ENCODE measurements at places on chromosomes 16 and 17.

GRCh38 chr17:799261-799660 is 17.1 kb downstream of the MRM3 start:
- no peak for DNase-seq

GRCh38 chr17:43857957-43858600 is 11.1 kb downstream of the CD300LG start:
- DNase-seq, result no peak

DNA sequence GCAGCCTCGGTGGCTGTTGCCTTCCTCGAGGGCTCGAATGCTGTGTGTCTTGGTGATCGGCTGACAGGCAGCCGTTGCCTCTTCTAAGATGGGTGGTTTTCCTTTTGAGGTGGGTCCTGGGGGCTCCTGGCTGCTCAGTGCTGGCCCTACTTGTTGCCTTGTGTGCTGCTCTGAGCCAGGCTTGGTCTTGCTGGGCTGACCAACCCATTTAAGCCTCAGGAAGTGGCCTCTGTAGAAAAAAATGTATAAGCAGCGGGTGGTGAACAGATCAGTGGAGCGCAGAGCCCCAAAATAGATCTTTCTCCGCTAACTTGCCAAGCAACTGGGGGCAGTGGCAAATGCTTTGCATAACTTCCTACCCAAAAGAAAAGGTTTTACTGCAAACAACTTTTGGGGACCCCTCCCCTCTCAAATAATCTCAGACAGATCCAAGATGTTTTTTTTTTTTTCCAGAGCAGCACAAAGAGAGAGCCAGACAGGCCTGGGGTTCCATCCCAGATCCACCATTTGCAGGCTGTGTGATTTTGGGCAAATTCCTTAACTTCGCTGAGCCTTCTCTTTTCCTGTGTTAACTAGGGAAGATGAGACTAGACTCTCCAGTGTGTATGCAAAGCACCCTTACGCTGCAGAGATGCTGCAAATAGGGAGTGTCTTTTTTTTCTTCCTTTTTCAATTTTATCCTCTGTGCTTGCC is 42.5 kb downstream of the PLCG2 start:
- DNase-seq, result peak; percentile 11

- DNase-seq, result peak; percentile 31
These were observed 25.0 kb downstream of the TEX14 start for GRCh38 chr17:58666858-58667267.

DNA sequence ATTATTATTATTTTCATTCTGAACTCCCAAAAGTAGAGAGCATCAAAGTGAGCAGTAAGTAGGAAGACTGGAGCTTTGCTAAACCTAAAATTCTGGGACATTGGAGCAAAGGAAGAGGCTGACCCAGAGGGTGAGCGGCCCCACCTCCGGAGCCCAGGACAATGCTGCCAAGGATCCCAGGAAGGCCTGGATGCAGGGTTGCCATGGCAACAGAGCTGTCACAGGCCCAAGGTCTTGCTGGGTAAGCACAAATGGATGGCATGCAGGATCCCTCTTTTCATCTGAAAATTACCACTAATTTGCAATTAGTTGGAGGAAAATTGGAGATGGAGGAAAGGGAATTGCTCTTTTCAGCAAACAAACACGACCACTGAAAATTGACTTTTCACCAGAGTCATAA is 457.9 kb upstream of the CDH5 start:
- no peak for DNase-seq

- no peak for DNase-seq
These were observed 2115.3 kb downstream of the TP53TG3F start for GRCh38 chr16:35574454-35575431.

DNA sequence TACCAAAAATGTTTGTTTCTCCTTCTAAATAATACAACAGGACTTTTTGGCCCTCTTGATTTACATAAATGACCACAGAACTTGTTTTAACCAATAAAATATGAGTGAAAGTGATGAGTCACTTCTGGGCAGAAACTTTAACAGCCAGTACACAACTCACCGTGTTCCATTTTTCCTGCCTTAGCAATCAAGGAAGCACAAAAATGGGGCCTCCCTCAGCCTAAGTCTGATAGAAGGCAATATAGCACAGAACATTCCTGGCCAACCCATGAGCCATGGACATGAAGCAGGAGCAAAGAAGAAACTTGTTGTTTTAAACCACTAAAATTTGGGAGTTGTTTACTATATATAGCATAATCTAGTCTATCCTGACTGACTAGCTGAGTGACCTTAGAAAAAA is 61.1 kb upstream of the MTMR4 start:
- peak; percentile 58 for DNase-seq

GRCh38 chr16:9330095-9330494 is 238.7 kb downstream of the HAPSTR1 start:
- DNase-seq, result no peak

GRCh38 chr17:56831369-56832095 is 2.2 kb downstream of the C17orf67 start:
- DNase-seq, result no peak

DNA sequence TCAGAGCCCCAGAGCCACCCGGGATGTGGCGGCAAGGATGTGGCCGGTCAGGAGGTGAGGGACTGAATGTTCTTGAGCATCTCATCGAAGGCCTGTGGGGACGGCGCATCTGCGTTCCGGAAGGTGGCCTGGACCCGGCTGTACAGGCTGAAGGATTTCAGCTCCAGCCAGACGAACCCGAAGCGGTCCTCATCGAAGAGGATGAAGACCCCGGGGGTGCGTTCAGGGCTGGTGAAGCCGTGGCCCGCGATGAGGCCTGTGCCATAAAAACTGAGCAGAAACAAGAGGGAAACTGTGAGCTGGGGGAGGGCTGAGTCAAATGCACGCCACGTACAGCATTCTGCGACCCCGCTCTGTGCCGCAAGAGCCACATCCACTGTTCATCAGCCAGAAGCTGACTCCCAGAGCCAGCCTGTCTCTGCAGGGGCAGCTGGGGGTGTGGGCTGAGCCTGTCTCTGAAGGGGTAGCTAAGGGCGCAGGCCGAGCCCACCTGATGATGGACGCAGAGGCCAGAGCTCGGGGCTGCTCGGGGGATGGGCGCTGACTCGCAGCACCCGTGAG is 14.1 kb upstream of the C16orf95 start:
- DNase-seq, result no peak

DNA sequence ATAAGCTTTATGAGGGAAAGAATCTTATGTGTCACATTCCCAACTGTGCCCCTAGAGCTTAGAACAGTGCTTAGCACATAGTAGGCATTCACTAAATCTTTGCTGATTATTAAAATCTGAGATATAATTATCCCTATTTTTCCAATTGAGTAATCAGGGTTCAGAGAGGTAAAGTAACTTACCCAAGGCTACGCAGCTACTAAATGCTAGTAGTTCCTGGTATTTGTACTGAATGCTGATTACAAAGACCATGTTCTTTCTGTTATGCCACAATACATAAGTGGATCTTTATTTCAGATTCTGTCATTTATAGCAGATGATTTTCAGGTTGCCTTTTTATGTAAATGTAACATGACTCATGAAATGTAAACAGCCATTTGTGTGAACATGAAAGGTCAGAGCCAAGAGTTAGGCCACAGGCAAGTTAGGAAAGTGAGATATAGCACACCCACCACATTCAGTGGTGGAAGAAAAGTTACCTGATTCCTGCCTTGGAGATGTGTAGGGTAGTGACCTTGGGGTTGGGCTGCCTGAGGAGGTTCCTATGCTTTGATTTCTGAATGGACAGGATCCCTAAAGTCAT is 77.2 kb downstream of the FTO start:
- DNase-seq, result peak; percentile 26

GRCh38 chr16:85917959-85918358 is 19.0 kb downstream of the IRF8 start:
- DNase-seq, result no peak

DNA sequence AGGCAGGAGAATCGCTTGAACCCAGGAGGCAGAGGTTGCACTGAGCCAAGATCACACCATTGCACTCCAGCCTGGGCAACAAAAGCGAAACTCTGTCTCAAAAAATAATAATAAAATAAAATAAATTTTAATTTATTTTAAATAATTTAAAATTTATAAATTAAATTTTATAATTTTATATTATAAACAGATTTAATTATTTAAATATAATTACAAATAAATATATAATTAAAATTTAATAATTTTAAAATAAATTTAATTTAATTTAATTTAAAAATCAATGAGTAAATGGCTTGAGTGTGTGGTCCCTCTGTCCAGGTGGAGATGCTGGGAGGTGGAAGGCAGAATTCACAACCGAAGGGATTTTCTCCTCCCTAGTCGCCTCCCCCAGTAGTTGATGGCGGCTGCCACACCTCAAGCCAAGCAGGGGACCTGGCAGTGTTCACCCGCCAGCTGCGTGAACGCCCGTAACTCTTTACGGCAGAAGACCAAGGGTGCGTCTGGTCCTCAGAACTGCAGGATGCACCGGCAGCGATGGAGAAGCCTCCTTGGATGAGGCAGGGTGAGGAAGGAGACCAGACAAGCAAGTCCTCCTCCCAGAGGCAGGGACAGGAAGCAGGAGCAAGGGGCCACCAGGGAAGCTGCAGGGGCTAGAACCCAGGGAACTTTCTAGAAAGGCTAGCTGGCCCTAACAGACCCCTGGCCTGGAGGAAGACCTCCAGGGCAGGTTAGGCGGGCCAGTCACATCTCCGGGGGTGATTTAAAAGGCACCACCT is 22.9 kb upstream of the KRT17 start:
- no peak for DNase-seq

DNA sequence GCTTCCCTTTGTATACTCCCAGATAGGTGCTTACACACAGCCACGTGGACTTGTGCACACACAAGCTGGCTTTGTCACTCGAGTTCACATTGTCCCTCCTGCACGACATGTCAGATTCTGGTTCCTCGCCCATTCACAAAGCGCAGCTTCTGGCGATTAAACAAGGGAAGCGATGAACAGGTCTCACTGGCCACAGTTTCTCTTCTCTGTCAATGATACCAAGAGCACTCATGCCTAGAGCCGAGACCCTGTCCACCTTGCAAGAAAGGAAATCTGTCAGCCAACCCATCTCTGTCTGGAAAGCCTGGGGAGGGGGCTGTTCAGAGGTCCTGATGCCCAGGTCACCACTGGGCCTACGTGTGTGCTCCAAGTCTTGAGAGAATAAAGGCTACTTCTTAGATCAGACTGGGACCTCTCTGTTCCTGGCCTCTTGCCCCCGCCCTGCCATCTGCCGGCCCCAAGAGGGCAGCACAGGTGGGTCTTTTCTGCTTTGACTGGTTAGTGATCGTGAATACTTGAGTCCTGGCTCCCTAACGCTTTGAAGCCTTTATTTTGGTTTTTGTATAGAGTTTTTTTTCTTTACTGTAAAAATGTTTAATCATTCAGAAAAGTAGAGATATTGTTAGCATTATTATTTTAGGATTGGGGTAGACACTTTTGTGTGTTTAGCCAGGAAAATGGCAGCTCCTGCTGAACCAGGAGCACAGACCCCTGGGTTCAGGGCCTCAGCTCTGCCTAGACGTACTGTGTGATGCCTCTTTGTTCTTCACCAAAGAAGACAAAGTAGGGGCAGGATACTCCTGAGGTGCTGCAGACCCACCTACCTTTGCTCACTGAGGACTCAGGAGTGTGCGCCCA is 104.7 kb downstream of the MRM1 start:
- DNase-seq, result peak; percentile 22

- DNase-seq, result no peak
These were observed 845 bp downstream of the P3H4 start for GRCh38 chr17:41810659-41811548.

DNA sequence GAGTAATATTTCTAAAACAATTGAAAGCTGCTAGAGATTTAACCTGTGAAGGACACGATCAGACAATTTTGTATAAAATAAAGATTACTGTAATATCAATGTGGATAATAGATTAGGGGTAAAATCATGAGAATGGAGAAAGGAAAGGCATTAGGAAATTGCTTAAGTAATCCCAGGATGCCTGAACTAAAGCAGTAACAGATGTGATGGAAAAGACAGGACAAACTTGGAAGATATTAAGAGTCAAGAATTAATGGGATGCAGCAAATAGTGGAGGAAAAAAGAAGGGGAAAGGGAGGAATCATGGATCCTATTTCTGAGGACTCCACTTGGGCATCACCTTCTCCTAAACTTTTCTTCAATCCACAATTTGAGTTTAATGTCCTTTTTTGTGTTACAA is 437.1 kb upstream of the PMFBP1 start:
- no peak for DNase-seq

DNA sequence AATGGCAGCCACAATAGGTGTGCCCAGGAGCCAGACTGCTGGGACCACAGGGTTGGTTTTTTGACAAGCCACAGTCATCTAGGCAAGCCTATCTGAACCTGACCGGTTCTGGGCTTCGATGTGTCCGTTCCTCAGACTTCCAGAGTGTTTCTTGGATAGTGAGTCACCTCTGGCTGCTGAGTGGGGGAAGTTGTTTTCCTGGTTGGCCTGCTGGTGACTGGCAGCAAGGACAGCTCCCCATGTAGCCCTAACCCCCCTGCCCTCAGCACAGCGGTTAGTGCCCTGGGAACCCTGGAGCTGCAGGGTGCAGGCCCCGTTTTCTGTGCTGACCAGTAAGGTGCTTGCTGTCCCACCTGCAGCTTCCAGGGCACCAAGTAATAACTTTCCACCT is 65.5 kb downstream of the PLD6 start:
- DNase-seq, result peak; percentile 56

DNA sequence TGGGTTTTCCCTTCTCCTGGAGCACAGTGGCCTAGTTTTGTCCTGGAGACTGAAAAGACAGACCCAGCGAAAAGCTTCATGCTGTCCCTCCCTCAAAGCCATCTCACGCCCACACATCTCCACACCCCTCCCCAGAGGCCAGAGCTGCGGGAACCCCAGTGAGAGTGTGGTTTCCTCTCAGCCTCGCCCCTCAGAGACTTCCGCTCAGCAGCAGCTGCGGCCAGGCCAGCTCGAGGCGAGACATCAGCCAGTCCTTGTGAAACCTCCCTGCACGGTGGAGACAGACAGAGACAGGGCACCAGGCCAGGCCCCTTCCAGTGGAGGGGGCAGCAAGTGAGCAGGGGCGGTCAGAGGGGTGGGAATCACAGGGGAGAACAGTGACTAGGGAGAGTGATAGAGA is 77.0 kb upstream of the TNRC6C start:
- DNase-seq, result peak; percentile 62

DNA sequence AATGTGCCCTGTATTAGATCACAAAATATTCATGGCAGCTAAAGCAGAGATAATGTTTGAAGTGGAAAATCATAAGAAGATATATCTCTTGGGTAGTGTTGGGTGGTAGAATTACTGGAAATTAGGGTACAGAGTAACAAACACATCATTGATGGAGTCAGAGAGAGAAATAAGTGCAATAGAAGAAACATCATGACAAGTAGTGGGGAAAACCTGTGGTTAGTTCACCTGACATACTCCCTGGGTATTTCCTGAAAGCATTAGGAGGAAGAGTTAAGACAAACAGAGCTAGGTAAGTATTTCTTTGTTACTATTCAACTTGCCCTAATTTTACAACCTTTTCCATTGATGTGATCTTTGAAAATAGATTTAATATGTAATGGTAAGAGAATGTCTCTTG is 691.9 kb upstream of the SOX9 start:
- no peak for DNase-seq

All from fibroblast of upper back skin (primary cell).